ENCODE measurements at places on chromosomes 3 and 15.

GRCh38 chr3:118476885-118477618 is 557.6 kb downstream of the IGSF11 start:
- no peak for DNase-seq

- DNase-seq, result peak; percentile 51
Observed at GRCh38 chr3:171374661-171375285, 85.4 kb downstream of the TNIK start.

- no peak for DNase-seq
Observed at GRCh38 chr3:140031170-140031569, 96.2 kb downstream of the CLSTN2 start.

GRCh38 chr3:87901141-87901540 is 157.7 kb downstream of the CGGBP1 start:
- no peak for DNase-seq

GRCh38 chr3:104137116-104137515 is 1229.6 kb upstream of the ALCAM start:
- DNase-seq, result no peak

GRCh38 chr3:136818769-136819391 is at the start of gene SLC35G2:
SLC35G2 (plus strand) TSS chr3:136819126; CDS start chr3:136854461, 35,335 bp downstream.
- peak; percentile 57 for DNase-seq

GRCh38 chr3:50583897-50584296 is 14.6 kb downstream of the HEMK1 start:
- no peak for DNase-seq

DNA sequence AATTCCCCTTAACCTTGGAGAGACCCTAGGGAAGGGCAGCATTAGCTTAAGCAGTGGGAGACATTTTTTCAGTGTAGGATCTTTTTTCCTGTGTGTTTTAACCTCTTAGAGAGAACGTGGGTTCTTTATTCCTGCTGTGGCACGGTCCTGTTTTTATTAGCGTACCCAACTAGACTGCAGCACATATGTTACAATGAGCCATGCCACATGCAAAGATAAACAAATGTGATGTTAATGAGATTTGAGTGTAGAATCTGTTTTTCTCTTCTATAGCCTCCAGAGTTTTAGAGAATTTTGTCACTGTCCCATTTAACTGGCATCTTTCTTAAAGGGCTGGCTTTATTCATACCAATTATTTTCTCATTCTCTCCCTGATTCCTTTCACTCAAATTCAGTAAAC is 347.5 kb downstream of the CNTN4 start:
- no peak for DNase-seq

DNA sequence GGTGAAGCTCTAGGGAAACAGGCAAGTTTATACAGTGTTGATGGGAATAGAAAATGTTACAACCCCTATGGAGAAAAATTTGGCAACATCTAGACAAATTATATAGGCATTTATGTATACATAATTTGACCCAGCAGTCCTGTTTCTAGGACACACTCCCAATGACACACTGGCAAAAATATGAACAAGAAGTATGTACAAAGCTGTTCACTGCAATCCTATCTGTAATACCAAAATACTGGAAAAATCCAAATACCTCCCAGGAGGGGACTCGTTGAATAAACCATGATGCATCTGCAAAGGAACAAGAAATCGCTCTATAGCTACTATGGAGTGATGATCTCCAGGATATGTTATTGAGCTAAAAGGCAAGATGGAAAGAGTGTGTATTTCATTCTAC is 8.5 kb downstream of the BFSP2 start:
- peak; percentile 37 for DNase-seq

DNA sequence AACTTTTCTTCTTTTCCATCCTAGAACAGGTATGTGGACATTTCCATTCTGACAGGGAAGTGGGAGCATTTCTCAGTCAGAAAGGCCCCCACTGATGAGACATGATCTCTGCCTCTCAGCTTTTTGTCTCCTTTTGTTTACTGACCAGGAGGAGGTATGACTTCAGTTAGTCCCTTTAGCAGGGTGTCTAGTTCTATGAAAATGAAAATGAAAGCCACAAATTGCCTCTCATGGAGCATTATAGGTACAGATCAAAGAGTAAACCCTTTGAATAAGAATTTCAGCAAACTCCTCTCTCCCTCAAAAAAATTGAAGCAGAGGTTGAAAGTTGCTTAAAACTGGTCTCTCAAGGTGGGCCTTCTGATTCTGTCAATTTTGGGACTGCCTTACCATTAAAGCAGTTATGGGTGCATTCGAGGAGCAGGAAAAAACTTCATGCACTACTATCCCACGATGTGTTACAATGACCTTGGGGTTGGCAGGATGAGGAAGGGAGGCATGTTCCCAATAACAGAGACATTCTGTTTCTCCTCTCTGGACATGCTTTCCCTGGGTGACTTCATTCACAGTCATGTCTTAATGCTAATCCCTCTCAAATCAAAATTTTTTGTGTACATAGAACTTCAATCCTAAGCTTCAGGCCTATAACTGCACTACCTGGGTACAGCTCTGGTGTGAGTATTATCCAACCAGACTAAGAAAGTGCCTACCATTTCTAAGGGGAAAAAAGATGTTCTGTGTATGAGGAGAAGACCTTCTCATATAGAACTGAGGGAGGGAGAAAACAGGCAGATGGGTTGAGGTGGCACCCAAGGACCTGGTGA is 50.6 kb upstream of the TBC1D23 start:
- DNase-seq, result peak; percentile 37

DNA sequence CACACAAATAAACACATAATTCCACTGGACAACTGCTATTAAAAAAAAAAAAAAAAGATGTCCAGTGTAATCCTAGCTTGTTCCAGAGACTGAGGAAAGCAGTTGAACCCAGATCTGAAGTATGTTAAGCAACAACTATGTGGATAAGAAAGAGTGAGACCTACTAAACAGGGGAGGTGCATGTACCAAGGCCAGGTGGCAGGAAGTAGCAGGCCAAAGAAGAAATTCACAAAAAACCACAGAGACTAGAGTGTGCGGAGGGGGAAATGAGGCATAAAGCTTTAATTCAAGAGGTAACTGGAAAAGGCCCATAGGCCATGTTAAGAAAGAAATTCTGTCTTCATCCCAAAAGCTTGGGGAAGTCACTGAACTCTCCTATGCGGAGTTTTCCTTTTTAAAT is 490.0 kb downstream of the NAALADL2 start:
- DNase-seq, result no peak

- DNase-seq, result no peak
Observed at GRCh38 chr3:171377859-171378258, 82.3 kb downstream of the TNIK start.

DNA sequence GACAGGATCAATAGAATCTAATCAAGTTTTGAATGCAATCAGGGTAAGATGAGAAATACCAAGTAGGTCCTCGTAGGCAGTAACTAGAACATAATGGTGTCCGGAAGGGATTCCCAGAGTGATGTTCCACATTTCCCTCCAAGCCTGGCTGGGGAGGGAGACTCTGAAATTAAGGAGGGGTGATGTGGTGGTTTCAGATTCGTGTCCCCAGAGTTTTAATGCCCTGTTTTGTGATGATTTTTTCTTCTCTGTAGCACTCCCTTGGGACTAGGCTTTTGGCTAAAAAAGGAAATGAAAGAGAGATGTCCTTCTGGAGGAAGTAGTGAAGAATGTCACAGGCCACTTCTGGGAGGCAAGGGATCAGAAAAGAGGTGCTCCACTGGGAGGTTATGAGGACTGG is 108.3 kb upstream of the CACNA2D3 start:
- DNase-seq, result no peak

DNA sequence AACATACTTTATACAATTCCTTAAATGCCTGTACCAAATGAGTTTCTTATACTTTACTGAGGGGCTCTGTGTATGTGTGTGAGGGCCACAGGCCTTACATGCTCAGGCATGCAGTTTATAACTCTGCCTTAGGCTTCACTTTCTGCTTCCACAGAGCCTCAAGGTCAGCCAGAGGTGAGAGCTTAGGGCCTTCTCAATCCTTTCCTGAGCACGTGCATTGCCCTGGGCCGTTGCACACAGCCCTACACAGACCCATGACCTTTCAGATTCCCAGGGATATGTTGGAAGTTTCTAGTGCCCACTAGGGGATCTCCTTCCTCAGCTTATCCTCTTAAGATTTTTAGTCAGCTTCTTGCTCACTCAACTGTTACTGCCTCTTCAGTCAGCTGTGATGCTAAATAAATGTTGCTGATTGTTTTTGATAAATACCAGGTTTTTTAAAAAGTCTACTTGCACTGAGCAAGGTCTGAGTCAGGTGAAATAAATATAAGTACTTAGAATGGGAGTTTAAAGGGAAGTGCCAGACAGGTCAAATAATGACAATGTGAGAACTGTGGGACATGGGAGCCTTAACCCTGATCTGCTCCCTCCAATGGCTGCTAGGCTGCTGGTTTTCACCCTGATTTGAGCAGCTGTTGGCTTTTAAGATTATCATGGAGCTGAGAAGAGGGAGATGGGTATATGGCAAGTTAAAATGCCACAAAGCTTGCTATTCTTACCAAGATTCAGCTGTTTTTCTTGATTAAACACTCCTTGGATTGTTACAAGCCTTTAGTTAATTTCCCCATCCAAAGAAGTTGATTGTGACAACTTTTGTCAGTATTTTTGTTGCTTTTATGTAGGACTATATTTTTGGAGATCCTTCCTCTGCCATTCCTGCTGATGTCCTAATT is 169.5 kb downstream of the PLD1 start:
- peak; percentile 37 for DNase-seq

DNA sequence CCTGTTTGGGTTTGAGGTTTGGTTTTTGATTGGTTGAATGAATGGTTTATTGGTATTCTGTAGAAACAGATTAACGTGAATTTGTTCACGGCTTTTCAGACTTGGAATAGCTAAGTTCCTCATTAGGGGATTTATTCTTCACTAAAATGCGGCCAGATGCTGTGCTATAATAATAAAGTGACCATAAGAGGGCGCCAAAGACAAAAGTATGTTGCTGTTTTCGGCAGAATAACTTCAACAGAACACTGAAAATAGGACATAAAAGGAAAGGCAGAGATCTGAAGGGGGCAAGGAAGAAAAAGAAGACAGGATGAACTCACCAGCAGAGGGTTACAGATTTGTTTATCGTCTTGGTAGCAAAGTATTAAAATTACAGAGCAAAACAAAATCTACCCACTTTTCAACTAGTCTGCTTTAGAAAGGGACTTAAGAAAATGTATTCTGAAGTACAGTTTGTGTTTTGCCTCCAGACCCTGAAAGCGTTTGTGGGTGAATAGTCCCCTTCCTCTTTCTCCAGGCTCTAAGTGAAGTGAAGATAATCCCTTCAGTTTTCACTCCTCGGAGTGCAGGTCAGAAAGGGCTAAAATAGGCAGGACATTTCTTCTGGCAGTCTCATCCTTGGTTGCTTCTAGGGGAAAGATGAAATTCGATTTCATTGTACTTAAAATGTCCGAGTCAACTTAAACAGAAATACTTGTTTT is 147.6 kb downstream of the IL20RB start:
- DNase-seq, result peak; percentile 78

- DNase-seq, result no peak
Observed at GRCh38 chr15:73951601-73952000, 25.3 kb downstream of the LOXL1 start.

DNA sequence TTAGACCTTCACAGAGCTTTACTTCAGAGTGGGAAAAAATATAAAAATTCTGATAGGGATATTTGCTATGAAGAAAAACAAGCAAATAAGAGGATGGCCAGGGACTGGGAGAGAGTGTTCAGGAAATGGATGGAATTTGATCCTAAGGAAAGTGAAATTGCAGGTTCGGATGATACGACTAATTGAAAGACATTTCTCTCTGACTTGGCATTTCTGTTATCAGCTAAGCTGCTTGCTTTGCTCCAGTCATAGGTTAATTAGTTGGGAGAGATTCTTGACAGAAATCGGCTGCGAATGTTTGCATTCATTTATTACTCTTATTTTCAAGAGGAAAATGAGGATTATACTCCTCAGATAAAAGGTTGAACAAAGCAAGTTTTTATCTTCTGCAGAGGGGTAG is 808.7 kb upstream of the NECTIN3 start:
- no peak for DNase-seq

DNA sequence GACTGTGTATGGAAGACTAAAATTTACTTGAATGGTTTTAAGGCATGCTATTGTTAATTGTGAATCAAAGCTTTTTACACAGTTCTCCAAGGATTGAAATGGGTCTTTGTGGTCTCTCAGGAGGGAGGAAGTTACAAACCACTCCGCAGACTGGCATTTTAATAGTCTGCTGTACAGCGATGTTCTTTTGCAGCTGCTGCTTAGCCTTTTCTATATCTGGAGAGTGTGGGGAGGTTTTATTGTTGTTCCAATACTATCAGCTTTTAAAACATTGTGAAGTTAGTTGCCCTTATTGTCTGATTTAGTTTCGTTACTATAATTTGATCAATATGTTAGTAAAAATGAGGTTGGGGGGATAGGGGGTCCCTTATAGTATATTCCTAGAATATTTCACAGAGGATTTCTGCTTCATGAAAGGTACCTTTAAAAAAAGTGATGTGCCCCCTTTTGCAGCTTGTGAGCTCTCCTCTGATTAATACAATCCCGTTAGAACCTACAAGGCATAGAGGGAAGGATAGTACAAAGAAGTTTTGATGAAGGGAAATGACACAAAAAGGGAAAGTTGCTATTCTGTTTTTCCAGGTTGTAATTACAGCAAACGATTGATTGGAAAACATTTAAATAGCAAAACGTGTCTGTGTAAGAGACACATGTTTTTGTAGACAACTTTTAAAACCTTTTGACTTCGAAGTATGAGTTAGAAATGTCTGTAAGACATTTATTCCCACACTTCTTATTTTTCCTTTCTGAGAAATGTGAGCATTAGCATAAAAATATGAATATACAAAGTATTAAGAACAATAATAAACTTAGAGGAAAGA is 158.3 kb upstream of the CGNL1 start:
- peak; percentile 74 for DNase-seq

DNA sequence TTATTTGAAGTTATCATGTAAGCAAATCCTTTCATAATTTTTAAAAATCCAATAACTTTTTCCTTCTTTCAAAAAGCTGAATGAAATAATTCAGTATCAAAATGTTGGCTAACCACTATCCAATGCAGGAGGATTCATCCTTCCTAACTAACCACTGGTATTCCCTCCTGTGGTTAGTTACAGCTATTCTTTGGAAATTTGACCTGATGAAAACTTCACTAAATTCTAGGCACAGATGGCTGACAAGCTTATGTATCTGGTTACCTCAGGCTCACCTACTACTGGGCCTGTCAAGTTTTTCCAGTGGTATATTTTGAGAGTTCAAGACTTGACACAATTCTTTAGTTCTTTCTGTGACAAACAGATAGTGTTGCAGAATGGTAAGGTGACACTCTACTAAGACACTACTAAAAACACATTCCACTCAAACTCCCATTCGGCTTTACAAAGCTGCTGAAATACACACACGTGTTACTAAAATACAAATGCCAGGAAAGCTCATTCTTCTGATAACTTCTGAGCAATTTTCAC is 15.8 kb downstream of the NPTN start:
- peak; percentile 64 for DNase-seq

DNA sequence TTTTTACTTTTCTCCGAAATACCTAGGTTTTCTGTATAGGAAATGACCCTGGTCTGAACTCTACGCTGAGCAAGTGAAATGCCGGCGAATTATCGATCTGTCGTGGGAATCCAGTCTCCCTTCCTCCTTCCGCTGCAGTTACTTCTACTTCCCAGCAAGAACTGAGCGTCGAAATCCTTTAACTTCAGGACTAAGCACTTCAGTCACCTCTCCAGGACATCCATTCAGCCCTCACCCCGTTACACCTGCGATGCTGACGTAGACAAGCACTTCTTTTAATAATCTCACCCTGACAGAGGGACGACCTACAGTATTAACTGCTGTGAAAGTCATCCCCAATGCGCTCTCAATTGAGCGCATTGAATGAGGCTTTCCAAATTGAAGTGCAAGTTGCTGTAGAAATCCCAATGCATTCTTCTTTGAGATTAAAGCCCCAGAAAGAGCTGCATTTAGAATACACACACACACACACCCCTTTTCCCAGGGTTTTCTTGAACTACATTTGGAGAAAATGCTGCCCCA is 1.3 kb downstream of the TOP2B start:
- peak; percentile 44 for DNase-seq

All from astrocyte of the spinal cord (primary cell).